ENCODE measurements at places on chromosomes 7 and 10. TPM values are rescaled to one million over a fixed set of nuclear protein-coding genes. Genes with fewer than 3 reads are reported as not detected.
A peak's percentile ranks its signal among the peaks of the same experiment; 100 is the strongest.

- no peak for DNase-seq
These were observed 376.4 kb downstream of the TCERG1L start for GRCh38 chr10:130935128-130935439.

The LRIT1 gene
- total RNA-seq = not detected

- peak; percentile 93 for DNase-seq
These were observed 9.8 kb downstream of the SAP25 start for GRCh38 chr7:100563809-100564400.

DNA sequence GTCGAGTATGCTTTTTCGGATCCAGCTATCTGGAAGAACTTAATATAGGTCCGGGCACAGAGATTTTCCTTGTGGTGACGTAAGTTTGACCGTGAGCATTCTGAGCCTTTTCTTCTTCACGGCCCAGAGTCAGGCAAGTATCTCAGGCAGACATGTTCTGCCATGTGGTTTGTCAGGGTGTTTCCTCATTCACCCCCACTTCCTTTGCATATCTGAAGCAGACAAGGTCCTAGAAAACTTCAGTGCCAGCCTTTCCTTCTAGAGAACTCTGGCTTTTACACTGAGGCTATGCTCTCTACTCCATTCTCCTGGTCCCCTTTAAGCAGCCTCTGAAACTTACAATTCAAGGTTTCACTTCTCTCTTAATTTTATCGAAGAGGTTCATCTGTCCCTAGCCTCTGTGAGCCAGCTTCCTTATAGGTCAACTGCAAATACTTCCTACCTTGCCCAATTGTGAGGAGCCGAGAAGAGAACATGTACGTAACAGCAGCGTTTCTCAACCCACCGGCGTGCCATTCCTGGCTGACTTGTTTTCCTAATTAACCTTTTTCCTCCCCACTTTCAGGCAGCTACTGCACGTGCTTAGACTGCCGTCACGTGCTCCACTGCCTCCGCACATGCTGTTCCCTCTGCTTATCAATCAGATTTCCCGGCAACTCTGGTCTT is 47.3 kb downstream of the CDCA7L start:
- DNase-seq = no peak

DNA sequence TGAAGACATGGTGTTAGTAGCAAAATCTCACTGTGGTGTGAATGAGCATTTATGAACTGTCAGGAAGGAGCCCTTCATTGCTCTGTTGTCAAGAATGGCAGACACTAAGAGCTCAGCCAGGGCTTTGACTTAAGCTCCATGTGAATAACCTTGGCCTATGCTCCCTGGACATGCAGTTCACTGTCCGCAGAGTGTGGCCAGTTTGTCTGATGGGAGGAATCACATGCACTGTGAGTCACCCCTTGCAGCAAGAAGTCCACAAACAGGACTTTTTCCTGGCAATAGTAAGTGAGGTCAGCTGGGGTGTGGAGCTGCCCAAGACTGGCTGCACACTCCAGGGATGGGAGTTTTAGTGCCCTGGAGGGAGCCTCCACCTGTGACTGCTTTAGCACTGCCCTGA is 49.5 kb downstream of the ZNF37A start:
- DNase-seq = no peak

DNA sequence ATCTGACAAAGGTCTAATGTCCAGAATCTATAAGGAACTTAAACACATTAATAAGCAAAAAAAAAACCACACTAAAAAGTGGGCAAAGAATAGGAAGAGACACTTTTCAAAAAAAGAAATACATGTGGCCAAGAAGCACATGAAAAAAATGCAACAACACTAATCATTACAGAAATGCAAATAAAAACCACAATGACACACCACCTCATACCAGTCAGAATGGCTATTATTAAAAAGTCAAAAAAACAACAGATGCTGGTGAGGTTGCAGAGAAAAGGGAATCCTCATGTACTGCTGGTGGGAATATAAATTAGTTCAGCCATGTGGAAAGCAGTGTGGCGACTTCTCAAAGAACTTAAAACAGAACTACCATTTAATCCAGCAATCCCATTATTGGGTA is 119.0 kb downstream of the LMBR1 start:
- DNase-seq = no peak

DNA sequence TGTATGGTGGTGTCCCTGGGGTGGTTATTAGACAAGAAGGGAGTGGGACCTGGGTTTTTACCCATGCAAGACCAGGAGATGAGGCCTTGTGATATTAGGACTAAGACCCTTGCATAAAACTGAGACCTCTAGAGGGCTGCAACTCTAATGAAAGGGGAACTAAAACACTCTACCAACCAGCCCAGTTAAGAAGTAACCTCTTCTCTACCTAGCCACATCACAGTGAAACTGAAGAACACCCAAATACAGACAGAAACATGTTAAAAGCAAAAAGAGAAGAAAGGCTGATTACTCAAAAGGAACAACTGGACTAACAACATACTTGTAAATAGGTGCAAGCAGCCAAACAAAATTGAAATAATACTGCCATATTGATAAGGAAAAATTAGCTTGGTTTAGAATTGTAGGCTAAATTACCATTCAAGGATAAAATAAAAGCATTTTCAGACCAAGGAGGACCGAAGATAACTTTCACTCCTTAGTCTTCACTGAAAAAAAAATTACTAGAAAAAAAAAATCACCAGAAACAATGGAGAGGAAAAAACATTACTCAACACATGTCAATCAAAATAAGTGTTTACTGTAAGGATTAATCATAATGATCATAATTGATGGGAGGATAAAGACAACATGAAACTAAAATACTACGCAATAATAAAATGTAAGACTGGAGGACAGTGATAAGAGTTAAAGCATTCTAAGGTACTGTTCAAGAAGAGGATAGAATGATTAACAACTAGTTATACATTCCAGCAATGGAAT is 27.6 kb downstream of the ERLIN1 start:
- DNase-seq = no peak

DNA sequence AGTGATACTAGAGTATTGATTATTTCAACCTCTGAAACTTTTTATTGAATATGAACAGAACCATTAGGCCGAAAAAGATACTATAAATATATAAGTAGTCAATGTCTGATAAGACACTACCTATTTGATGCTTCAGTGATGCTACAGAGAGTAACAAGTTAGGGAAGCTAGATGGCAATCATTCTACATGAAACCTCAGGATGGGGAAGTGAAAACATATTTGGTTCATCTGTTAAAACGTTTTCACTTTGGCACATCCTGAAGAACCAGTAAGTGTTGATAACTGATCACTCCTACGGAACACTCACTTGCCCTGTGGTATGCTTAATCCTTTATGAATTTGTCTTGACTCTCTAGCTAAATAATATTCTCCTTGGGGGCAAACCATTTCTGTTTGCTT is 1064.9 kb downstream of the NXPH1 start:
- no peak for DNase-seq

- no peak for DNase-seq
These were observed 16.9 kb downstream of the SMURF1 start for GRCh38 chr7:99126921-99127553.

The BMS1 gene
- 13.1 TPM for total RNA-seq

DNA sequence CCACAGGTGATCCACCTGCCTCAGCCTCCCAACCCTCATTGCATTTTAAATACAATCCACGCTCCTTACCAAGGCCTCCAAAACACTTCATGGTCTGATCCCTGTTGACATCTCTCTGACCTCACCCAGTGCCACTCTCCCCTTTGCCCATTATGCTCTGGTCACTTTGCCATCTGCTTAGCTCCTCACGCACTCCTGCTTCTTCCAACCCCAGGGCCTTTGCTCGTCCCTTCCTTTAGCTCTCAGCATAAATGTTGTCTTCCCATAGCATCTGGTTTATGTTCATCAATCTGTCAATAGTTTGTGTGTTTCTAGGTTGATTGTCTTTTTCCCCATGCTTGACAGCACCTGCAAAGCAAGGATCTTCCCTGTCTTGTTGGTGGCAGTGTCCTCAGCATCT is 14.1 kb downstream of the NPFFR1 start:
- DNase-seq = no peak

The FAM25C gene
- not detected for total RNA-seq

The A1CF gene
- not detected for total RNA-seq

DNA sequence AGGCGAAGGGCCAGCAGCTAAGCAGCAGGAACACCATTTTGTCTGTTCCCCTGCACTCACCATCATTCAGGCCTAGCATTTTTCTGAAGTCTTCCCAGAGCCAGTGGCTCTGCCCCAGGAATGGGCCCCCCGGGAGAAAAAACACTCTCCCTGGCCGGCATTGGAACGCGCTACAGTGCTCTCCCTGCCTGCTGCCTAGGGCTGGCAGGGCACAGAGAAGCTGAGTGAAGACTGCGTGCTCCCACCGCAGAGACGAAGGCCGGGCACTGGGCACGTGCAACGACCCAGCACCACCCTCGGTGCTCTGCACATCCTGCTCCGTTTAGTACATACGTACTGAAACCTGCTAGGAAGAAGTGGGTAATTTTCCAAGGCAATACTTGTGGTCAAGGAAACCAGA is 34.4 kb downstream of the HSPA12A start:
- no peak for DNase-seq

The RELN gene
- 168 TPM for total RNA-seq

DNA sequence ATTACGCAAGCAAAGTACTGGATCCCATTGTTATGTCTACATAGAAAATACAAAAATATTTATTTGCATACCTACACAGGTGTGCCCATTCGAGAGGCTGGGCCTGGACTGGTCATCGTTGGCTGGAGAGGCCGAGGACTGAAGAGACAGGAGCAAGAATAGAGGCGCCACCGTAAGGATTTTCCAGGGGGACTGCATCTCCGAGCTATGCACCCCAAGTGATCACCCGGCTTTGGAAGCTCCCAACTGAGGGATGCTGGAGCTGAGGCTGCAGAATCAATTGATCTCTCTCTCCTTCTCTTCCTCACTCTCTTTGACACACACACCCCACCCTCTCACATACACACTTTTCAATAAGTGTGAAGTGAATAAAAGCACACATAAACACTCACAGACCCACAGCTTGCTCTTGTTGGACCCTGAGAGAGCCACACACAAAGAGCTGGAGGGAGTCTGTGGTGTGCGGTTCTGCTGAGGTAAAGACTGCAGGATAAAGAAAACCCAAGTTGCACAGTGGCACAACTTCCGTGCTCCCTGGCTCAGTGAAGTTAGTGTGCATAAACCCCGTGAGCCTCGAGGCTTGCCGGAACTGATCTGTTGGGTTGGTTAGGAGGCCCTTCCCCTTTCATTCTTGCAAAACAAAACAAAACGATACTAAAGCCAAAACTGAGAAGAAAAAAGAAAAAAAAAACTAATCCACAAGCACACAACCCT is at the start of gene AOAH:
AOAH (minus strand) TSS at position 544 of the 714 bp plus-strand sequence; CDS start at position 198, 346 bp downstream.
- peak; percentile 75 for DNase-seq

DNA sequence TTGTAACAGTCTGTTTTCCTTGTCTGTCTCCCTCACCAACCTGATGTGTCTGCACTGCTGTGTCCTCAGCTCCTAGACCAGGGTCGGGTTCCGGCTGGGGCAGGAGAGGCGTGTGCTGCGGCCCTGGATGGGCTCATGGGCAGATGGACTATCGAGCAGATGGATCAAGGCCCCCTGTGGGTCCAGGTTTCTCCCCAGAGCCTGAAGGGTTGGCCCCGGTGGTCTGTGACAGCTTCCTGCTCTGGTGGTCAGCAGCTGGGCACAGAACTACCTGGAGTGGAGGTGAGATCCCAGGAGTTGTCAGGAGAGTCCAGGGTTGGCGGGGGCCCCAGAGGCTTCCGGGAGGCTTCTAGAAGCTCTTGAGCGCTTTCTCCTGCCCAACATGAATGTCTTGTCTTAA is 75.1 kb downstream of the GRK5 start:
- no peak for DNase-seq

DNA sequence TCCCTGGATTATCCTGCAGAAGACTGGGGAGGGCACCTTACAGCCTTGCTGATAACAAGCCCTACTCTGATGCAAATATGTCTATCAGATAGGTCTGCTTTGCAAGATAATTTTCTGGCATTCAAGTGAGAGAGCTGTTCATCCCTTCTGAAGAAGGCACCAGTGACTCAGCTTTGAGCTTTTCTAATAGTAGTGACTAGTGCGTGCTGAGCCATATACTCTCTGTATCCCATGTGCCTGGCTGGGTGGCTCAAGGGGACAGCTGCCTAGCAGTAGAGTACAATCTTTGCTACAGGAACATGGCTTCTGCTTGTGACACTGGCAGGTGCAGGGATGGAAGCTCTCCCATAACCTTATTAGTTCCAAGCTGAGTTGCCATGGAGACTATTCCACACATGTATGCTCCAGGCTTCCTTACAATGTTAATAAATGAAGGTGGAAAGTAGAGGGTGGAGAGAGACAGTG is 35.0 kb upstream of the ABCB4 start:
- DNase-seq = no peak

The ACSM6 gene
- total RNA-seq = 0.49 TPM

- DNase-seq = no peak
These were observed 72.3 kb downstream of the EBF3 start for GRCh38 chr10:129891806-129892205.

DNA sequence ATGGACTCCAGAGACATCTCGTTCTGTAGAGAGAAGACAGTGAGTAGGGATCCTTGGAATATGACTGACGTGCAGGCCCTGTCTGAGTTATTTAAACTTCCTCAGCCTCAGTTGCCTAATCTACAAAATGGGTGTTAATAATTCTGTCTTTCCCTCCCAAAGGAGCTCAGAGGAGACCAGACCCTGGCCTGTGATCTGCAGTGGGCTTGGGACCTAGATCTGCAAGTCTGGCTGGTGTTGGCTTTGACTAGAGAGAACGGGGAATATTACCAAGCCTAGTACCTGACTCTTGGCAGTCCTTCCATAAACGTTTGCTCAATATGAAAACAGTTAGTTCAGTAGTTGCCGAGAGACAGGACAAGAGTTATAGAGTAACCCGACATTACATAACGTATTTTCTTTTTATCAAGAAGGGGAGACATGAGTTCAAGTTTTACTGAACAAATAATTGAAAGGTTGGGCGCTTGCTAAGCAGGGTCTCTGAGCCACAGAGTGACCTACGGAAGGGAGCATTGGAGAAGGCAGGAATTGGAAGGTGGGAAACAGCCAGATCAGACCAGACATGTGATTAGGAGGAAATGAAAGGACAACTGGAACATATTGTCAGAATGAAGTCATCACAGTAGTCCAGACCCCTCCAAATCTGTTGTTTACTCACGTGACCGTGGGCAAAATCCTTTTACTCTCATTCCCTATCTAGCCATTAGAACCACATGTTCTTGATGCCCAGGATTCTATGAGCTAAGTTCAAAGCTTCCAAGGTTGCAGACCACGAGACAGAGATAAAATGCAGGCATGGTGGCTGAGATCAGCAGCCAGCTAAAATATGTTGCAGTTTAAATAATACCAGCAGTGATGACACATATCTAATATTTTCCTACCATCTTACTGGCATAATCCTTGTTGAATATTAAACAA is 10.9 kb upstream of the CYP3A4 start:
- DNase-seq = no peak

- DNase-seq = no peak
These were observed 290.2 kb downstream of the SDK1 start for GRCh38 chr7:3591219-3591618.

- no peak for DNase-seq
These were observed 551.7 kb downstream of the GRM8 start for GRCh38 chr7:126700807-126701604.

The ECHDC3 gene
- 8.6 TPM for total RNA-seq

- peak; percentile 50 for DNase-seq
These were observed 196.0 kb downstream of the MAD1L1 start for GRCh38 chr7:2036786-2037185.

- no peak for DNase-seq
These were observed 11.4 kb downstream of the BUB3 start for GRCh38 chr10:123165445-123166072.

The NPSR1 gene
- not detected for total RNA-seq

All from sciatic nerve (tissue), 2 donors.